ENCODE measurements at places on chromosomes 1 and 21.
A peak's percentile ranks its signal among the peaks of the same experiment; 100 is the strongest.

DNA sequence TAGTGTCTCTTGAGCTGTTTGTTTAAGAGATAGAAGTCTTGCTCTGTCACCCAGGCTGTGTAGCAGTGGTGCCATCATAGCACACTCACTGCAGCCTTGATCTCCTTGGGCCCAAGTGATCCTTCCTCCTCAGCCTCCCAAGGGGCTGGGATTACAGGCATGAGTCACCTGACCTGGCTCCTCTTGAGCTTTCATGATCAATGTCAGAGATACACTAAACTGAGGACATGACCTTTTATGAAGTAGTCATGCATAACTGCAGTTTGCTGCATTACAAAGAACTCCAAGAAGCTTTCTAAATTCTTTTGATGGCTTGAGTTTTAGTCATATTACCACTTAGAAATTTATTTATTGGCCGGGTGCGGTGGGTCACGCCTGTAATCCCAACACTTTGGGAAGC is 77.7 kb downstream of the CC2D1B start:
- no peak for DNase-seq

- DNase-seq = peak; percentile 39
Observed at GRCh38 chr1:178659789-178660208, 65.2 kb upstream of the RALGPS2 start.

GRCh38 chr1:23522244-23522982 is 8.6 kb downstream of the E2F2 start:
- no peak for DNase-seq

DNA sequence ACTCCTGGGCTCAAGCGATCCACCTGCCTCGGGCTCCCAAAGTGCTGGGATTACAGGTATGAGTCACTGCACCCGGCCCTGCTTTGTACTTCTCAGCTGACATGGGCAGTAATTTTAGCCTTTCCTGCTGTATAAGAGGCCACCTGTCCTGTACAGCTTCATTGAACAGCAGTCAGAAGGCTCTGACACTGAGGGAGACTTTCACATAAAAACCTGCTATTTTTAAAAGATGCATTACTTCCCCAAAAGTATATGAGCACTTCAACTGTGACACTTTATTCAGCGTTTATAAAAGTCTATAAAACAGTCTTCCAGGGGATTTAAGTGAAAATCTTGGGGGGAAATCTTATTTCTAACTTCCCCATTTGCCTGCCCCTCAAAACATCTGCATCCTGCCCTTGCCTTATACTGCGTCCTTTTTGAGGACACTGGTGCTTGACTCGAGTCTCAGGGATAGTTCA is 17.6 kb downstream of the RNU5D-1 start:
- peak; percentile 70 for DNase-seq

DNA sequence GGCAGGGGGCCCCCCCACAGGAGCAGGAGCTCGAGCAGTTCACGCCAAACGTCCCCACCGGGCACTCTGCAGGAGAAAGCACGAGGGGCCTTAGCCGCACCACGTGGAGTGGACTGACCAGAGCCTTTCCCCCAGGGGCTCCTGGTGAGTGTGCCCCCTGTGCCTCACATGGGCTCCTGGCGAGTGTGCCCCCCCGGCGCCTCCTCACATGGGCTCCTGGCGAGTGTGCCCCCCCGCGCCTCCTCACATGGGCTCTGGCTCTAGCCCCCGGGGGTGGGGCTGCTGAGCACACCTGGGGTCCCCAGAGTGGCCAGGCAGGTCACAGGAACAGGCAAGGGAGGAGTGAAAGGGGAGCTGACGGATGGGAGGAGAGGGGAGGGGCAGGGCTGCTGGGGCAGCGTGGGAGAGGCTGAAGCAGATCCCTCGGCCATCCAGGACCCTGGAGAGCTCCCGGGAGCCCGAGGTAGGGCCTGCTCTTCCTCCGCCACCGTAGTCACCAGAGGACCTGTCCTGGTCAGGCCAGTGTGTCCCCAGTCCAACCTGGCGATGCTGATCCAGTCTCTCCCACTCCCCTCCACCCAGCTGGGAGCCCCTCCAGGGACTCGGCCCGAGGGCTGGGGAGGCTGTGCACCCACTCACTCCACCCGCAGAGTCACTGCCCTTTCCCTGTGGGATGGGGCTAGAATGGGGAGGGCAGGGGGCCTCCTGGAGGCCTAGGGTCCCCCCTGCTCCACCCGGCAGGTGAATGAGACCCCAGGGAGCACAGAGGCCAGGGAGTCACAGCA is 47.6 kb downstream of the ARHGEF16 start:
- peak; percentile 47 for DNase-seq

- DNase-seq = no peak
Observed at GRCh38 chr21:37547615-37548200, 181.1 kb downstream of the DYRK1A start.

GRCh38 chr1:43951021-43951985 is 4.6 kb downstream of the IPO13 start:
- DNase-seq = no peak

- DNase-seq = no peak
Observed at GRCh38 chr1:41783189-41783639, 135.5 kb downstream of the HIVEP3 start.

- DNase-seq = no peak
Observed at GRCh38 chr1:48844187-48844586, 67.5 kb upstream of the BEND5 start.

DNA sequence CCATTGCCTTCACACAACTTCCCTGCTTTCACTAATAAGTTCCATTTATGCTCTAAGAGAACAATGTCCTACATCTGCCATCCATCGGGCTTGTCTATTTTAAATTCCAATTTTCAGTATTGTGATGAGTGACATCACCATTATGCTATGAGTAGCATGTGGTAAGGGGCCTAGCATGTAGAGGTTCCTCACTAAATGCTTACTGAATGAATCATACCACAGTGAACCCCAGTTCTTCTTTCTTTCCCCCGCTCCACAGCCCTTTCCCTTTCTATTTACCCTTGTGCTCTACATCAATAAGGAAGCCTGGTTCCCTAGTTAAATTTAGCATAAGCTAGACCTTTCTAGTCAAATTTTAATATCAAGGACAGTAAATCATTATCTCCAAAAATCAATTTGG is 195.0 kb upstream of the RGS18 start:
- no peak for DNase-seq

DNA sequence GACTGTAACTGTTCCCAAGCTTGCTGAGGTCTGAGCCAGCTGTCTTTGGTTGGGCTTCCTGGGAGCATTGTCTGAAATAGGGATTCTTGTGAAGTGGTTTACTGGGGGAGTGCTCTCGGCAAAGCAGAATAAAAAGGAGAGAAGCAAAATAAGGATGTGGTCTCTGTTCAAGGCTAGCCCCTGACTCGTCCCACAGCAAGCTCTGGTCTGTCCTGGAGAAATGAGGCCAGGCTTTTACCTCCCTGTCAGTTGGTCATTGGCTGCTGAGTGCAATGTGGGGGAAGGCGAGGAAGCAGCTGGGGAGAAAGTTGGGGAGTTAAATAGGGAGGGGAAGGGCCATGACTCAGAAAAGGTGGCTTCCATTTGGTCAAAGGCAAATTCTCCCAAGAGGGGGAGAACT is 303.9 kb upstream of the DUSP10 start:
- no peak for DNase-seq

DNA sequence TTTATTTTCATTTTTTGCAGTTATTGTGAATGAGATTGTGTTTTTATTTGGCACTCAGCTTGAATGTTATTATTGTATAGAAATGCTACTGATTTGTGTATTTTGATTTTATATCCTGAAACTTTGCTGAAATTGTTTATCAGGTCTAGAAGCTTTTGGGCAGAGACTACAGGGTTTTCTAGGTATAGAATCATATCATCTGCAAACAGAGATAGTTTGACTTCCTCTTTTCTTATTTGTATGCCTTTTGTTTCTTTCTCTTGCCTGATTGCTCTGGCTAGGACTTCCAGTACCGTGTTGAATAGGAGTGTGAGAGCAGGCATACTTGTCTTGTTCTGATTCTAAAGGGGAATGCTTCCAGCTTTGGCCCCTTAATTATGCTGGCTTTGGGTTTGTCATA is 27.3 kb downstream of the ZNF691 start:
- no peak for DNase-seq

DNA sequence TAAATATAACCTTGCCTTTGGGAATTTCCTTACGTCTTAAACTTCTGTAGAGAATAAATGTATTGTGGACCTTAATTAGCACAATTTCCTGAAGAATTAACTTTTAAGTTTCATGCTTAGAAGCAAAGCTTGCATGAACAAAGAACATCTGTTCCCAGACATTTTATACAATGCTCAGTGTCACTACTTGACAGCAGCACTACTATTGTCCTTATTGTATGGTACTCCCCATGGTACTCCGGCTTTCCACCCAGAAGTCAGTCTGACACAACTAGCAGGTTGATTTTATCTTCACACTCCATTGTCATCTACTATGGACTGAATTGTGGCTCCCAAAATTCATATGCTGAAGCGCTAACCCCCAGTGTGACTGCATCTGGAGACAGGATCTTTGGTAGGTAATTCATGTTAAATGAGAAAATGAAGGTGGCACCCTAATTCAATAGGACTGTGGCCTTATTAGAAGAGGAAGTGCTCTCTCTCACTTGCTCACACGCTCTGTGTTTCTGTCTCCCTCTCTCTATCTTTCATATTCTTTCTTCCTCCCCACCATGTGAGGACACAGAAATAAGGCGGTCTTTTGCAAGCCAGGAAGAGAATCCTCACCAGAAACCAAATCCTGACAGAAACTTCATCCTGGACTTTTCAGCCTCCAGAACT is 10.7 kb upstream of the OR2B11 start:
- DNase-seq = no peak

DNA sequence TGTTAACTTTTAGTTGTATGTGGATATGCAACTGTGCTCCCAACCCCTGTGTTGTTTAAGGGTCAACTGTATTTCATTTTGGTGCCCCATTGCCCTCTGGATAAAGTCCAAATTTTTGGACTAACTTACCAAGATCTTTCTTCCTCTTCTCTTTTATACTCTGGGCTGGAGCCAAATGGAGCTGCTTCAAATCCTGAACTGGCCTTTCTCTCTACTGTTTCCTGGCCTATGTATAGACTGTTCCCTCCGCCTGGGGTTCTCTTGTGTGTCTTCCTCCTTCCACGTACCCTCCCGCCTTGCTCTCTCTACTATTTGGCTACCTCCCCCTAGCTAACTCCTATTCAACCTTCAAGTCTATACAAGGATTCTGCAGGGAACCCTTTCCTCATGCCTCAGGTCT is 8.4 kb upstream of the CDC14A start:
- no peak for DNase-seq

- DNase-seq = no peak
Observed at GRCh38 chr1:1183221-1183747, 9.6 kb downstream of the TTLL10 start.

- no peak for DNase-seq
Observed at GRCh38 chr1:233565313-233565712, 48.6 kb upstream of the KCNK1 start.

DNA sequence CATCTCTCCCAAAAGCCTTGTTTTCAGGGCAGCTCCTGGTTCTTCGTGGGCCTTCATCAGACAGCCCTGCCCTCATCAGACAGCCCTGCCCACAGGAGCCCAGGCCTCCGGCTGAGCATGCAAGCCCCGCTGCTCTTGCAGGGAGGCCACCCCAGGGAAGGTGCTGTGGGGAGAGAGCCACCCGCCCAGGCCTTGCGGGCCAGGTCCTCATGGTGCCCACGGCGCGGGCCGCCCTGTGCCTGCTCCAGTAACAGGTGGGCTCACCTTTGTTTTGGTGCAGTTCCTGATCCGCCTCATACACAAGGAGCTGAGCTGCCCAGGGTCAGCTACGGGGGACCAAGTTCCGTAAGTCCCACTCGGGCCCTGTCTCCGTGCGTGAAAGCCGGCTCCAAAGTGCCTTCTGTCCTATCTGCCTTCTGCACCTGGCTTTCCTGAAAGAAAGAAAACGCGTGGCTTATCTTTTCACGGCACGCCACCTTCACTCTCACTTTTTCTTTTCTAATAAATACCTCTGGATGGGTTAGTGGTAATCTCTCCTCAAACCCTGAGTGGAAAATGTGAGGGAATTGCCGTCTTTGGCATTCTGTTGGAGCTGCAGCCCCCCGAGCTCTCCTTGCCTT is 65.9 kb downstream of the SLC37A1 start:
- no peak for DNase-seq

GRCh38 chr21:16082038-16082816 is 352.4 kb downstream of the USP25 start:
- DNase-seq = no peak

DNA sequence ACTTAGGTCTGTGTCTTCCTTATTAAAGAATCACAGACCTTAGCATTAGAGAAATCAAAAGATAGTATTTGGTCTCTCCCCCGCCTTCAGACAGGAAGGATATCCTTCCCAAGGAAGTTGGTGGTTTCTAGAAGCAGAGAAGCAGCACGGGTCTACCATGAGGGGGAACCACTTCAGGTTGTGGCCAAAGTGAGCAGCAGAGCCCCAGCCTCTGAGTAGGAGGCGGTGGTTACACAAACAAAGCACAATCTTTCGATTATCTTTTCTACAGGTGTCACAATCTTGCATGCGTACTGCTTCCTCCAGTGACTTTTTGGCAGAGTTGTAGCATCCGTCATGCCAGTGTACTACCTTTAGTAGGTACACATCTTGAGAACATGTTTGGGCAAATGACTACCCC is 8.8 kb downstream of the PGLYRP4 start:
- no peak for DNase-seq

DNA sequence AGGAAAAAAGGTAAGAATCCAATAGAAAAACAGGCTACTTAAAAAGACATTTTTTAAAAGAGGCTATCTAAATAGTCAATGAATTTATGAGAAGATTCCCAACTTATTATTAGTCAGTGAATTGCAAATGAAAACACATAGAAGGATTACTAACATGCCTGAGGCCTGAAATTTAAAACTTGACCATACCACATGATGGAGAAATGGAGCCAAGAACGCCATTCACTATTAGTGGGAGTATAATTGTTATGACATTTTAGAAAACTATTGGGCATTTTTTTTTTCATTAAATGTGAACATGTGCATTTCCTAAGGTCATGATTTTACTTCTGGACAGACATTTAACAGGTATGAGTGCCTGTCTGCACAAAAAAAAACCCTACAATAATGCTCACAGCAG is 24.8 kb upstream of the OR2B11 start:
- no peak for DNase-seq

GRCh38 chr1:2499986-2500596 is 24.0 kb downstream of the PLCH2 start:
- DNase-seq = no peak

DNA sequence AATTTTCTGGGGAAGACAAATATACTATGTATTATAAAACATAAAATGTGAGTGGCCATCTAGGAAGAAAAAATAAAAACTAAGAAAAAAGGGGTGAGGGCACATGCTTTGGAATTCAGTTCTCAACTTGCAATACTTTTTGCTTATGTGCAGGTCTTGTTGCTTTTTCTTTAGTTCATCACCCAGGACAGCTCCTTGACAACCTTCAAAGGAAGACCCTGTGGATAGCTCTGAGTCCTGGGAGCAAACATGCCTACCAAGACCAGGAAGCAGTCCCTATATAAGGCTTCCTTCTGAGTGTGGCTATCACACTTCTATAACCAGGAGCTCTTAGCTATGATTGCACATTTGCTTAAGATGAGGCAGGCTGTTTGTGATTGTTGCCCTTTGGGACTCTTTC is 78.0 kb downstream of the WDR64 start:
- no peak for DNase-seq

GRCh38 chr1:180757657-180758056 is 125.8 kb downstream of the XPR1 start:
- DNase-seq = no peak

Data from germinal center (tissue), 1 donor.